Chondrocyte (in vitro differentiated cells): ENCODE measurements at places on chromosomes 12 and 14. TPM values are rescaled to one million over a fixed set of nuclear protein-coding genes. Genes with fewer than 3 reads are reported as not detected.

DNA sequence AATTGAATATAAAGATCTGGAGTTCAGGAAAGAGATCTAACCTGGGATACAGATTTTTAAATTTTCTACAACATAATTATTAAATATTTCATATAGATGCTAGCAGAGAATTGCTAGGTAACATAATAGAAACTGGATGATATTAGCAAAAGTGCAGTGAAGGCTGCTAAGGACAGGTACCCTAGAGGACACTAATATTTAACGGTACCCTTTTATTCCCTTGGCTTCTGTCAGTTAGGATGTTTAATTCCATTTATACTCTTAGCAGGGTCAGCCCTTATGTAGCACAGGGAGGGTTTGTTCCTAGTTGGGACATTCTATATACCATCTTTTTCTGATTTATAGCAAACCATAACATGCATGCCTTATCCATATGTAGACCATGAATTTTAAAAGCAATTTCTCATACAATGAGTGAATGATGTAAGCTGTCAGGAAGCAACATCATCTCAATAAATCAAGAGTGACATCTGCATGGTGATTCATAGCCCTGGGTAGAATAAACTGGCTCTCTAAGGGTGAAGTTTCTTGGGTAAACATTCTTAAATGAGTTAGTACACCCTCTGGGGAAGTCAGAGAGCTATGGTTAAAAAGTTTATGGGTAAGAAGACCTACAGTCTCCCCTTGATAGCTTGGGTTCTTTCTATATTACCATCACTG, 404.4 kb upstream of the MGAT4C start:
- no peaks in the 10 kb centered on the region for H3K27me3 ChIP-seq
- H3K4me1 ChIP-seq = peaks cover 26% of the 10 kb centered on the region
- H3K36me3 ChIP-seq = no peaks in the 10 kb centered on the region
- no peak overlapping the region for H3K27ac ChIP-seq

TMEM63C gene
- 7.6 to 10.3 TPM (median 8.7 TPM) in 3 replicates for total RNA-seq

PHLDA1 gene
- 4.5 to 14.0 TPM (median 12.1 TPM) in 3 replicates for total RNA-seq

TRHDE gene
- 0.34 to 1.2 TPM (median 0.87 TPM) in 3 replicates for total RNA-seq

GRCh38 chr12:116199160-116199706, 78.3 kb downstream of the MED13L start:
- no peak for DNase-seq
- H3K4me3 ChIP-seq = no peak overlapping the region
- peaks cover 90% of the 10 kb centered on the region for H3K4me1 ChIP-seq
- peak overlapping the region; percentile 50 for H3K27ac ChIP-seq
- no peaks in the 10 kb centered on the region for H3K27me3 ChIP-seq
- no peaks in the 10 kb centered on the region for H3K36me3 ChIP-seq

DNA sequence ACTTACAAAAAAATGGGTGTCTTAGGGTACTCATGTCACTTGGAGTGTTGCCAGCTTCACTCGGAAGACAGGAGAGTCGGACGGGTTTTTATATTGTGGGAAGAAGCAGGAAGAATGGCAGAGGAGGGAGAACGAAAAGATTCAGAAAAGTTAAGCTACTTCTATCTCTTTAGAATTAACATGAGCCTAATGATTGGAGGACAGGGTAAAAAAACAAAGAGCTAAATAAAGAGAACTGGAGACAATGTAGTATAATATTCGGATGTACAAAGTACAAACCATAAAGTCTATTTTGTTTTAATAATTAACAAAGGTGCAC, 43.9 kb downstream of the EFCAB11 start:
- H3K36me3 ChIP-seq = peaks cover 2% of the 10 kb centered on the region
- H3K27me3 ChIP-seq = no peaks in the 10 kb centered on the region
- H3K4me1 ChIP-seq = peaks cover 76% of the 10 kb centered on the region

- no peaks in the 10 kb centered on the region for H3K27me3 ChIP-seq
- no peak within 1 kb of the TSS for H3K27ac ChIP-seq
- H3K4me3 ChIP-seq = peak within 1 kb of the TSS; percentile 81
- H3K36me3 ChIP-seq = no peaks in the 10 kb centered on the region
- H3K4me1 ChIP-seq = peaks cover 27% of the 10 kb centered on the region
Observed at GRCh38 chr12:47773062-47773857, at the start of gene SLC48A1. Gene SLC48A1 (plus strand): TSS chr12:47773238. CDS start chr12:47773305, 67 bp downstream.

TRAFD1 gene
- total RNA-seq = 27.5 to 34.0 TPM (median 29.7 TPM) in 3 replicates

IQSEC3 gene
- 0.41 TPM in 1 of 3 replicates, not detected in the others for total RNA-seq

DNA sequence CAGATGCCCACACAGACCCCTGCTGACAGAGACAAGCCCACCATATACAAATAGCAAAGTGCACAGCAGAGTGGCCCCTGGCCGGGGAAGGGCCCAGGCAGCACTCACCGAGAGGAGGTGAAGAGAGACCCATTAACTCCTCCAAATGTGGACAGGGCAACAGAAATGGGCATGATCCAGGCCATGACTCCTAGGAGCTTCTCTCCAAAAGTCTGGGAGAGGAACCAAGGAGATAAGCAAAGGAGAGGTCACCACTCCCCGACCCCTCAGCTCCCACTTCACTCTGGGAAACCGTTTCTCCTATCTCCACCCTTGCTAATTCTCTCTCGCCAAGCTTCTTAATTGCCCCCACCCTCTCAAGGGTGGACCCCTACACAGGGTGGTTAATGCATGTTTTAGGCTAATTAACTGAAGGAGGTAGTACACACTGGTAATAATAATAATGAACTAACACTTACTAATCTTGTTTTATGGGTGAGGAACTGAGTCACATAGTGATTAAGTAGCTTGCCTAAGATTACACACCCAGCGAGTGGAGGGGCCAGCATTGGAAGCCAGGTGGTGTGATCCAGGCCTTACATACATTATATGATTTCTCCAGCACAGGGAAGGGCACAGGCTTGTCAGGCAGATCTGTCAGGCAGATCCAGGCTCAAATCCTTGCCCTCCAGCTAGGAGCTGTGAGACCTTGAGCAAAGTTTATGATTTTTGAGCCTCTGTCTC, 18.9 kb upstream of the CEBPE start:
- H3K36me3 ChIP-seq = no peaks in the 10 kb centered on the region
- H3K4me1 ChIP-seq = peaks cover 9% of the 10 kb centered on the region
- DNase-seq = no peak
- no peak overlapping the region for H3K4me3 ChIP-seq
- H3K27me3 ChIP-seq = peaks cover 5% of the 10 kb centered on the region

- no peak overlapping the region for H3K4me3 ChIP-seq
- H3K4me1 ChIP-seq = no peaks in the 10 kb centered on the region
- no peak overlapping the region for H3K27ac ChIP-seq
Observed at GRCh38 chr14:20697273-20698017, 8.9 kb downstream of the ANG start.

DNA sequence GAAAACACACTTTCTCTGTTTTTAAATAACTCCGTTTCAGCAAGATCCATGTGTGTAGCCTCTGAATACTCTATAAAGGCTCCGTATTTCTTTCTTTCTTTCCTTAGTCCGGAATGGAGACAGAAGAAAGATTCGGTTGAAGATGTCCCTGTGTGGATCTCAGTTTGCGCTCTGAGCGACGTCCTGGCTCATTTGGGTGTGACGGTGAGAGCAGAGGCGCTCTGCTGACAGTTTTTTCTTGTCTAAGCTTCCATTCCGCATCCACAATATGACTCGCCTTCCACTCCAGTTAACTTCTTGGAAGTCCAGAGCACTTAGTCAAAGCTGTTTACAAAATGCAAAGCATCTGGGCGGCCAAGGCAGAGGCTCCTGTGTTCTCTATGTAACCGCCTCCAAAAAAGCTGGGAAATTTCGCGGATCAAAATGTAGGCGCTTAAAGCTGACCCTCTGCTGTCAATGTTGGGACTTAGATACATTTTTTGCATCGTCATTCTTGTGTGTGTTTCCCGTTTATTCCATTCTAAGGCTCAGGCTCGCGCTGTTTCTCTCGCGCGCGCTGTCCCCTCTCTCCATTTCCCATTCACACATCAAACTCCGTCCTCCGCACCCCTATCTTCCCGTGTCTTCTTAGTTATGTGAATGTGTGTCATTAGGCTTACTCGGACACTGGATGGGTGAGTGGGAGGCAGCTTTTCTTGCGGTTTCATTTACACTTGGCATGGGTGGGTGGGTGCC, 880 bp upstream of the FLRT2 start:
- peaks cover 31% of the 10 kb centered on the region for H3K4me1 ChIP-seq
- H3K4me3 ChIP-seq = peak overlapping the region; percentile 91
- H3K27ac ChIP-seq = peak overlapping the region; percentile 98
- no peak for DNase-seq

DNA sequence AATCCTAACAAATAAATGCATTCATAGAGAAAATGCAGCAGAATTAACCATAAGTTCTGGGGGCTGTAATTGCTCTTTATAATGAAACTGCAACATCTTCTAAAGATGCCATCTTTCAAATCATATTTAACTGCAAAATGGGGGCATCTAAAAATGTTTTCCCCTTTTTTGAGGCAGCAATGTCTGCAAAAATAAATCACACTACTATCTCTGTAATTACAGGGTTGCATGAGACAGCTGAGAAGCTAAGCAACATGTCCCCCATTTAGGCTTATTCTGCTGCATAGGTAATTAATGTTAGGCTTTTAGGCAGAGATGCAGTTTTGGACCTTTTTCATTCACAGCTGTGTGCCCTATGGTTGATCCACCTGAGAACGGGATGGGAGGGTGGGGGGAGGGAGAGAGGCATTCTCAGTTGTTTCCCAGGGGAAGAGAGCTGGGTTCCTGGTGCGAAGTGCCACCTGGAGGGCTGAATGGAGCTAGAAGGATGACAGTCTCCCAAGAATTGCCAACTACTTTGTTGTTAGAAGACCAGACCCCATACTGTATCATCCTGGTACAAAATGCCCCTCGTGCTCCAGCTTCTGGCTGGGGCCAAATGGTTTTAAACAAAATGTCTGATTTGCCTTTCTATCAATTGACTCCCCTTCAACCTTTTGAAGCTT, 154.2 kb downstream of the APAF1 start:
- no peak for DNase-seq
- H3K27me3 ChIP-seq = peaks cover 17% of the 10 kb centered on the region
- H3K36me3 ChIP-seq = no peaks in the 10 kb centered on the region

- H3K27me3 ChIP-seq = no peaks in the 10 kb centered on the region
- DNase-seq = no peak
- H3K27ac ChIP-seq = no peak overlapping the region
- peaks cover 4% of the 10 kb centered on the region for H3K4me1 ChIP-seq
Observed at GRCh38 chr12:39375206-39375808, 67.6 kb downstream of the KIF21A start.

DNA sequence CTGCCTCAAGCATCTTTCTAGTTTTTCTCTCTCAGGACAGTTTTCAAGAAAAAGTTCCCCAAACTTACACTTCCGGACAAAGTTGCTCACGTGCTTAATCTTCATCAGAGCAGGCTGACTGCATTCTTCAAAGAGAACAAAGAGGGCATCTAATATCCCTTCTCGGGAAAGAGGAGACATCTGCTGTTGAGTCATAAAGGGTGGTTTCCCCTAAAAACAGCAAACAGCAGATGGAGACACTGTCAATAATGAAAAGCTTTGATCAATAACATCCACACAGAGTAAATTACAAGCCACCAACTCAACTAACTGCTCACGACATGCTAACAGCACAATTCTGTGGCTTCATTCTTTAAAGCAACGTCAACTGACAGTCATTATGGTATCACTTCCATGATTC, 8.1 kb downstream of the CIT start:
- H3K36me3 ChIP-seq = no peaks in the 10 kb centered on the region
- H3K27ac ChIP-seq = no peak overlapping the region
- no peaks in the 10 kb centered on the region for H3K27me3 ChIP-seq
- H3K4me1 ChIP-seq = peaks cover 5% of the 10 kb centered on the region
- no peak for DNase-seq

DNA sequence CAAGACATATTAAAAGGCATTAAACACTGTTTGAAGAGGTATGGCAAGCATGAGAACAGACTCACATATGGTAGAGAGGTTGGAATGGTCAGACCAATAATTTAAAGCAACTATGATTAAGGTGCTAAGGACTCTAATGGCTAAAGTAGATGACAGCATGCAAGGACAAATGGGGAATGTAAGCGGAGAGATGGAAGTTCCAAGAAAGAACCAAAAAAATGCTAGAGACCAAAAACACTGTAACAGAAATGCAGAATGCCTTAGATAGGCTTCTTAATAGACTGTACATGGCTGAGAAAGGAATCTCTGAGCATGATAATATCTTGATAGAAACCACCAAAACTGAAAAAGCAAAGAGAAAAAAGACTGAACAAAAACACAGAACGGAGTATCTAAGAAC, 77.4 kb downstream of the RIN3 start:
- peaks cover 22% of the 10 kb centered on the region for H3K4me1 ChIP-seq
- no peaks in the 10 kb centered on the region for H3K27me3 ChIP-seq
- no peak overlapping the region for H3K4me3 ChIP-seq
- no peak for DNase-seq

GRCh38 chr14:99273766-99274345, 1.9 kb upstream of the BCL11B start:
- H3K4me1 ChIP-seq = peaks cover 34% of the 10 kb centered on the region
- no peak for DNase-seq
- H3K36me3 ChIP-seq = no peaks in the 10 kb centered on the region
- no peak overlapping the region for H3K27ac ChIP-seq
- peak overlapping the region; percentile 53 for H3K4me3 ChIP-seq
- peaks cover 47% of the 10 kb centered on the region for H3K27me3 ChIP-seq

DNA sequence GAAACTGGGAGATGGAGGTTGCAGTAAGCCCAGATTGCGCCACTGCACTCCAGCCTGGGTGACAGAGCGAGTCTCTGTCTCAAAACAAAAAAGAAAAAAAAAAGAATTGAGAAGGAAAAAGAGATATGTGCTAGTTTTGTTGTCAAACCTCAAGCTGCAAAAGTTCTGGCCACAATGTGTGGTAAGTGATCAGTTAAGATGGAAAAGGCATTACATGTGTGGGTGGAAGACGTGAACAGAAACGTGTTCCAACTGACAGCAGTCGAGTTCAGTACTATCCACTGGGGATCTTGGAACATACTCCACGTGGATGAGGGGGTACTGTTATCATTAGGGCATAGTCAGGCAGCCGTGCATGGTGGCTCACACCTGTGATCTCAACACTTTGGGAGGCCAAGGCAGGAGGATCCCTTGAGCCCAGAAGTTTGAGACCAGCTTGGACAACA, 17.3 kb downstream of the GPR68 start:
- H3K36me3 ChIP-seq = peaks cover 1% of the 10 kb centered on the region
- peaks cover 4% of the 10 kb centered on the region for H3K4me1 ChIP-seq
- no peak overlapping the region for H3K4me3 ChIP-seq
- no peak for DNase-seq
- H3K27ac ChIP-seq = no peak overlapping the region
- H3K27me3 ChIP-seq = no peaks in the 10 kb centered on the region

MANSC1 gene
- 9.3 to 14.3 TPM (median 12.0 TPM) in 3 replicates for total RNA-seq
